ENCODE measurements at places on chromosomes 7 and 10.

GRCh38 chr7:17058568-17058967 is 176.8 kb upstream of the AGR3 start:
- H3K4me1 ChIP-seq = no peaks in the 10 kb centered on the region
- DNase-seq = no peak
- H3K27me3 ChIP-seq = no peaks in the 10 kb centered on the region
- no peak overlapping the region for H3K27ac ChIP-seq
- H3K36me3 ChIP-seq = no peaks in the 10 kb centered on the region

- H3K36me3 ChIP-seq = no peaks in the 10 kb centered on the region
- no peaks in the 10 kb centered on the region for H3K4me1 ChIP-seq
- no peak overlapping the region for H3K27ac ChIP-seq
- no peak overlapping the region for H3K4me3 ChIP-seq
- no peaks in the 10 kb centered on the region for H3K27me3 ChIP-seq
Measured at GRCh38 chr10:77422491-77423338, 214.9 kb downstream of the KCNMA1 start.

DNA sequence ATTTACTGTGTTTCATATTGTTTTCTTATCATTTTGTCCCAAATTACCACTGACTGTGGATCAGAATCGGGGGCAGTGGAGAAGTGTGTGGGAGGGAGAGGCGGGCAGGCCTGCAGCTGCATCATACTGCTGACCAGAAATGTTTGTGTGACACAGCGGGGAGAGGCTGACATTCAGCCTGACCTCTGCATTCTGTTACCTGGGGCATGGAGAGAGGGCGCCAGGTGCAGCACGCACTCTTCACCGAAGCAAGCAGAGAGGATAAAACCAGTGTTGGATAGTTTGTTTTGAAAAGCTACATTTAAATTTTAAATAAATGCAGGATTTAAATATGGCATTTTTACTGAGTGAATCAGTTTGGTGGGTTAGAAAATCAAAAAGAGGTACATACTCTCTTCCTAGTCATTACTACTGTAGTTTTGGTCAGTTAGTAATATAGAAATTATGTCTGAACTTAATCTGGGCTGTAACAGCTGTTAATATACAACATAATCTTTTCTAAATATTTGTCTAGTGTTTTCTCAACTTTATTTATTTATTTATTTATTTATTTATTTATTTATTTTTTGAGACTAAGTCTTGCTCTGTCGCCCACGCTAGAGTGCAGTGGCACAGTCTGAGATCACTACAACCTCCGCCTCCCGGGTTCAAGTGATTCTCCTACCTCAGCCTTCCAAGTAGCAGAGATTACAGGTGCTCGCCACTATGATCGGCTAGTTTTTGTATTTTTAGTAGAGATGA is 8.8 kb upstream of the STMP1 start:
- H3K27ac ChIP-seq = no peak overlapping the region
- no peaks in the 10 kb centered on the region for H3K27me3 ChIP-seq
- DNase-seq = no peak
- no peak overlapping the region for H3K4me3 ChIP-seq
- no peaks in the 10 kb centered on the region for H3K36me3 ChIP-seq

DNA sequence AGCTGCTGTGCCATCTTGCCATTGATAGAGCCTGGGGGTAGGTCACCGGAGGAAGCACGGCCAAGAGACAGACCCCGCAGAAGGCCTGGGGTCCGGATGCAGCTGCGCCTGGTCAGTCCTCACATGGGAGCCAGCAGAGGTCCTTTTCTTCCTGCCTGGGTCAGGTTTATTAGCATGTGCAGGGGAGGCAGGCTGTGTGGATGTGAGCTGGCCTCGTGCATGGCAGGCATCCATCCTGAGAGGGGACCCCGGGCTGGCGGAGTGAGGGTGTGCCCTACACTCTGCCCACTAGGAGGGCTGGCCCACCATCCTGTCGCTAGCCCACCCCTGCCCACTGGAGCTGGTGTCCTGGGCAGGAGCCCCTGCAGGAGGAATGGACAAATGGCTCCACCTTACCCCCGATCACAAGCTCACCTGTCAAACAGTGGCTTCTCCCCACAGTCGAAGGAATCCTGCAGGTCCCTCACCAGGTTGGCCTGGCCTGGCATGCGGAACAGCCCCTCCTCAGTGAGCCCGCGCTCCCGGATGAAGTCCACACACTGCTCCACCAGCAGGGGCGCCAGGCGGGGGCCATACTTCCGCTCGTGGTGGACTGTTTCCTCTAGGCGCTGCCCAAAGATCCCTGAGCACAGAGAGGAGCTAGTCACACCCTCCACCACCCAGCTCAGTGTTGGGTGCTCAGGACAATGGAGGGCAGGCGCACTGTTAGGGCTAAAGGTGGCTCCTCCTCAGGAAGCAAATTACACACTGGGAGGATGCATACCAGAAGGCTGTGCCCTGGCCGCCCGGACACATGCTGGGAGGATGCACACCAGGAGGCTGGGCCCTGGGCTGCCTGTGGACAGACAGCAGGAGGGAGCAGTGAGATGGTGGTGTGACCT is 145.4 kb downstream of the ARHGAP22 start:
- H3K27me3 ChIP-seq = no peaks in the 10 kb centered on the region
- H3K27ac ChIP-seq = no peak overlapping the region
- H3K4me3 ChIP-seq = no peak overlapping the region
- no peaks in the 10 kb centered on the region for H3K36me3 ChIP-seq

DNA sequence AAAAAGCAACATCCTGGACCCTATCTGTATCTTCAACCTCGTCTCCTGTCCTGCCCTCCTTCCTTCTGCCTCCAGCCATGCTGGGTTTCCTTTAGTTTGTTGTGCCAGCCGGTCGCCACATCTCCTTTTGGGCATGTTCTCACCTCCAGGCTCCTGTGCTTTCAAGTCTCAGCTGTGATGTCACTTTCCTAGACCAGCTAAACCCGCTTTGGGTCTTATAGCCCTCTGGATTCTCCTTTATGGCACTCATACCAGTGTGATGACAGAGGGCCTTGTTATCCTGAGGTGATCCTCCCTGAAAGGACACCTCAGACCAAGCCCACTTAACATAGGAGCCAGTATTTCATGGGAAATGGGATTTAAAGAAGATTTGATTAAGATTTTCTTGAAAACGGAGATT is 108.6 kb downstream of the EMX2 start:
- no peaks in the 10 kb centered on the region for H3K27me3 ChIP-seq
- H3K36me3 ChIP-seq = no peaks in the 10 kb centered on the region
- no peaks in the 10 kb centered on the region for H3K4me1 ChIP-seq
- no peak for DNase-seq
- H3K27ac ChIP-seq = no peak overlapping the region
- H3K4me3 ChIP-seq = no peak overlapping the region

- H3K36me3 ChIP-seq = no peaks in the 10 kb centered on the region
- DNase-seq = no peak
- no peak overlapping the region for H3K27ac ChIP-seq
- H3K4me1 ChIP-seq = peaks cover 15% of the 10 kb centered on the region
- no peak overlapping the region for H3K4me3 ChIP-seq
Measured at GRCh38 chr10:5547931-5548660, 23.3 kb downstream of the CALML3 start.

GRCh38 chr10:32005050-32005449 is 51.2 kb downstream of the KIF5B start:
- DNase-seq = no peak
- peaks cover 6% of the 10 kb centered on the region for H3K36me3 ChIP-seq
- H3K4me3 ChIP-seq = no peak overlapping the region
- H3K27me3 ChIP-seq = no peaks in the 10 kb centered on the region

DNA sequence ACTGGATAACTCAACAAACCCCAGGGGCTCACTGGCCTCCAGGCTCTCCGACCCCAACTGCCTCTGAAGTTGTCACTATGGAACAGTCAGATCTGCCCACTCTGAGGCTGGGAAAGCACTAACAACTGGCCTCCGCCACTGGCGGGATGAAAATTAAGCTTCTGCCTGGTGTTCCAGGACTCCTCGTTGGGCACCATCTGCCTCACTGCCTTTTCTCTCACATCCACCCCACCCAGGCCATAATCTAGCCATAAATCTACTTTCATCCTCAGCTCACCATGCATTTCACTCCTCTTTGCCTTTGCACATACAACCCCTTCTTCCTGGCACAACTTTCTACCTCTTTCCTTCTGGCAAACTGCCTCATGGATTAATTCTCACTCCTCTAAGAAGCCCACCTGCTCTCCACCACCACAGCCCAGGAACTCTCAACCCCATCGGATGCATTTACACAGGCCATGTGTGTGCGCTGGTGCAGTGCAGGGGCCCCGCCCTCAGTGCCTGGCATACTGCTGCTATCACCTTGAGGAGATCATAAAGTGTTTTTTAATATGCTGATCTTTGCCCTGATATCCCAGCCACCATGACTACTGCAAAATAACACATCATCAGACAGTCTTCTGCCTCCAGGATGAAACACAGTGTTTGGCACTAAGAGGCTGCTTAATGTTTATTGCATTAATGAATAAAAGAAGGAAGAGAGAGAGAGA is 4.0 kb downstream of the CDHR1 start:
- DNase-seq = no peak
- no peak overlapping the region for H3K4me3 ChIP-seq
- H3K27ac ChIP-seq = no peak overlapping the region
- H3K36me3 ChIP-seq = no peaks in the 10 kb centered on the region
- peaks cover 5% of the 10 kb centered on the region for H3K4me1 ChIP-seq
- peaks cover 16% of the 10 kb centered on the region for H3K27me3 ChIP-seq

DNA sequence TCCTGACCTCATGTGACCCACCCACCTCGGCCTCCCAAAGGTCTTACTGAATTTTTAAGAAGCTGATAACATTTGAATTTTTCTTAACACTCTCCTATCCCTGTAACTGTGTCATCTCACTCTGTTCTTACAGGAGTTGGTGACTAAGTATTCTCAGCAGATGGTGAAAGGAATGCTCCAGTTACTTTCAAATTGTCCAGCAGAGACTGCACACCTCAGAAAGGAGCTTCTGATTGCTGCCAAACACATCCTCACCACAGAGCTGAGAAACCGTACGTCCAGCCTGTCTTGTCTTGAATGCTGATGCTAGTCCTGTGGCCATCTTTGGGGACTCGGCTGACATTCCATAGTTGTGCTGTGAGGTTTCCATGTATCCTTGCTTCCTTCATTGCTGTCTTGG is 24.9 kb downstream of the TRRAP start:
- H3K36me3 ChIP-seq = peaks cover 72% of the 10 kb centered on the region
- no peaks in the 10 kb centered on the region for H3K4me1 ChIP-seq
- no peak overlapping the region for H3K4me3 ChIP-seq

GRCh38 chr10:123624086-123624485 is 42.1 kb upstream of the GPR26 start:
- H3K27me3 ChIP-seq = no peaks in the 10 kb centered on the region
- H3K4me1 ChIP-seq = no peaks in the 10 kb centered on the region

GRCh38 chr7:20287317-20287716 is 43.4 kb upstream of the ITGB8 start:
- no peaks in the 10 kb centered on the region for H3K4me1 ChIP-seq
- no peak for DNase-seq
- no peaks in the 10 kb centered on the region for H3K27me3 ChIP-seq
- H3K4me3 ChIP-seq = no peak overlapping the region

- H3K4me3 ChIP-seq = no peak overlapping the region
- no peaks in the 10 kb centered on the region for H3K27me3 ChIP-seq
- H3K27ac ChIP-seq = no peak overlapping the region
- no peak for DNase-seq
Measured at GRCh38 chr7:148901178-148901577, 17.1 kb upstream of the EZH2 start.

DNA sequence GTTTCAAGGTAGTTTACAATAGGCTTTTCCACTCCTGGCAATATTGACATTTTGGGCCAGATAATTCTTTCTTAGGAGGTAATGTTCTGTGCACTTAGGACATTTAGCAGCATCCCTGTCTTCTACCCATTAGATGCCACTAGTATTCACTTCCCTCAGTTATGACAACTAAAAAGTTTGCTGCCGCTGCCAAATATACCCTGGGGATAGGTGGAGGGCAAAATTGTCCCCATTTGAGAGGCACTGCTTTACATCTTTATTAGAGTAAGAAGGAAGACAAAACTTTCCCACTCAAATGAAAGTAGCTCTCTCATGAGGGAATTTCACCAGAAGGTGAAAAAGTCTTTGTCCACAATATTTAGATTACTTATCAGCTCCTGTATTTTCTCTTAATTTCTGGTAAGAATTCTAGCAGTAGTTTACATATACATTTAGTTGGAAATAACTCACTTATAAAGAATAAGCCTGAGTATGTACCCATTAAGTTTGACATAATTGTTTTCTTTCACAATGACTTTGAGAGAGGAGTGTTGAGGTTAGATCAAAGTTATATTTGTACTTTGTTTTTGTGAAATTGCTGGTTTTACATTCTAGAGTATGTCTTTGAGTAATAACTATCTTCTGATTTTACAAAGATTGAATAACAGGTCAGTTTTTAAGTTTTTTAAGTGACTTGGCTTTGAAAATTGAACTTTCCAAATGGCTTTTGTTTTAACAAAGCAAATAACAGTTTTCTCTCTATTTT is 46.0 kb downstream of the HELLS start:
- no peak overlapping the region for H3K27ac ChIP-seq
- H3K36me3 ChIP-seq = no peaks in the 10 kb centered on the region
- H3K4me1 ChIP-seq = no peaks in the 10 kb centered on the region
- H3K27me3 ChIP-seq = no peaks in the 10 kb centered on the region

DNA sequence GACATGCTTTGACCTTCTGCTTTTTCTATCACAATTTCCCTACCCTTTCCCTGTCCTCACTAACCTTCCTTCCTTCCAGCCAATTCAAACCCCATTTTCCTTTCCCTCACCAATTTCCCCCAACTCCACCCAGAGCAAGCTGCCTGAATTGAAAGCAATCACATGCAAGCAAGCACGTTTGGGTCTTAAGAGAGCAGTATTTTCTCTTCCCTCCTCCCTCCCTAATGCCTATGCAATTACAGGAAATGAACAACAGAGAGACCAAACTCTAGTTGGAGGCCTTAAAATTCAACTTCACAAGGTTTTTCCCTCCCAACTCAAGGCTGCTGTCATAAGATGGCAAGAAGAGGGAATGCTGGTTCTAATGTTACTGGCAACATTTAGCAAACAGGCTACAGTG is 117.2 kb downstream of the MYOF start:
- H3K4me3 ChIP-seq = no peak overlapping the region
- no peak overlapping the region for H3K27ac ChIP-seq
- H3K4me1 ChIP-seq = no peaks in the 10 kb centered on the region
- no peaks in the 10 kb centered on the region for H3K27me3 ChIP-seq
- no peaks in the 10 kb centered on the region for H3K36me3 ChIP-seq

DNA sequence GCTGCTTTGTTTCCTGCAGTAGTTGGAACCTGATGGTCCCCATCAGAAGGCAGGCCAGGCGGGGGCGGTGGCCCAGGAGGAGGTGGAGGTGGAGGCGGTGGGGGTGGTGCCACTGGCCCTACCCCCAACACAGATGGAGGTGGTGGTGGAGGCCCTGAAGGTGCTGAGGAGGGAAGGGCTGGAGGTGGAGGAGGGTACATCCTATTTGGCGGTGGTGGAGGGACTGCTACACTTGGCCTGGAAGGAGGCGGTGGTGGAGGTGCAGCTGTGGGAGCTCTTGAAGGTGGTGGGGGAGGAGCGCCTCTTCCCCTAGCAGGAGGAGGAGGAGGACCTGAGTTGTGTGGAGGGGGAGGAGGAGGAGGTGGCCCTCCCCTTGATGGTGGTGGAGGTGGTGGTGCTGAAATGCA is 36.8 kb downstream of the LMOD2 start:
- no peak for DNase-seq
- H3K4me1 ChIP-seq = no peaks in the 10 kb centered on the region
- no peak overlapping the region for H3K4me3 ChIP-seq
- peaks cover 34% of the 10 kb centered on the region for H3K36me3 ChIP-seq
- no peak overlapping the region for H3K27ac ChIP-seq

GRCh38 chr7:158765020-158765419 is 60.4 kb upstream of the NCAPG2 start:
- no peak for DNase-seq
- H3K27ac ChIP-seq = no peak overlapping the region

- H3K4me3 ChIP-seq = no peak overlapping the region
- H3K27me3 ChIP-seq = no peaks in the 10 kb centered on the region
- DNase-seq = no peak
- H3K27ac ChIP-seq = no peak overlapping the region
- H3K4me1 ChIP-seq = no peaks in the 10 kb centered on the region
- no peaks in the 10 kb centered on the region for H3K36me3 ChIP-seq
Measured at GRCh38 chr7:19620470-19620869, 88.4 kb downstream of the POLR1F start.

Measured in effector memory CD4-positive, alpha-beta T cell (primary cell).